IMR-90 (cell line): ENCODE measurements at places on chromosomes 2 and 18. TPM values are rescaled to one million over a fixed set of nuclear protein-coding genes. Genes with fewer than 3 reads are reported as not detected.

ALK gene
- not detected in 2 replicates for total RNA-seq

DNA sequence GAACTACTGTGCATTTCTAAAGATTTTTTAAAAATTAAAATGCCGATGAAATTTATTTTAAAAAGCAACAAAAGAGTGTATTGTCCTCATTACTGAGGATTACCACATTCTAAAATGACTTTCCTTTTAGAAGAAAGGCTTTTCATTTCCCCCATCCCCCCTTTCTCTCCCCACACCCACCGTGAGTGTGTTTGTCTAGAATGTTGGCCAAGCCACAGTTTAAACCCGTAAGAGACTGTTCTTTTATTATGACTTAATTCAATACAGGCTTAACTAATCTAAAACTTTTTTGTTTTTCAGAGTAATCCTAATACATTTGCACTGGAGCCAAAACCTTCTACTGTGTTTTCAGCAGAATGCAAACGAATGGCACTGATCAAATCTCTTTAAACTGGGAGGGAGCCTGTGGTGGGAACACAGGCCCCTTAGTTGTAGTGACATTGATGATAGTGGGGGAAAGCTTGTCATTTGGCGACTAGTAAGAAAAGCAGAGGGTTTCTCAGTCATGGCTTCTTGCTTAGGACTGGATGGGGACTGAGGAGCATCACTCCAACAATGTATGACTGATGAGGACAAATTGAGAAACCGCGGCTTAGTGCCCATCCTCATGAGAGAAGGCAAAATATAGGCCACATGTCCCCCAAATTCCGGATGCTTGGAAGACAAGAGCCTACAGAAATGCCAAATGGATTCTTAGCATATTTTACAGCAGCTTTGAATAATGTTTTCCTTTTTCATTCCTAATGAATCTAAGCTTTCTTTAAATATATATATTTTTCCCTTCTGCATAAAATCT lies 154.0 kb upstream of the SMIM21 start:
- peaks cover 11% of the 10 kb centered on the region for H3K4me1 ChIP-seq
- H3K27me3 ChIP-seq = no peaks in the 10 kb centered on the region
- no peak overlapping the region for H3K4me3 ChIP-seq
- no peak for DNase-seq

DNA sequence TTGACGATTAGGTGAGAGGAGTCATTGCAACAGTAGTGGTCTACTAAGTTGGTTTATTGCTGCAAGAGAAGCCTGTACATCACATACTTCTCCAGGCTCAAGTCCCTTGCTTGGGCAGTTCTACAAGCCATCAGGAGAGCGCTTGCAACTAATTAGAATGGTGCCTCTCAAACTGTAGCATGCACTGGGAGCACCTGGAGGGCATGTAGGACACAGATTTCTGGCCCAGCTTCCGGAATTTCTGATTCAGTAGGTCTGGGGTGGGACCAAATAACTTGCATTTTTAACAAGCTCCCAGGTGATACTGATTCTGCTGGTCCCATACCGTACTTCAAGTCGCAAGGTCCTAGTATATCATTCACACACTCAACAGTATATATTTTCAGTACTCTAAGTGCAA lies 34.5 kb upstream of the CCDC88A start:
- H3K27me3 ChIP-seq = peaks cover 3% of the 10 kb centered on the region; the same call in 1 of the 2 replicates
- no peak overlapping the region for H3K4me3 ChIP-seq
- H3K4me1 ChIP-seq = no peaks in the 10 kb centered on the region
- DNase-seq = no peak
- no peaks in the 10 kb centered on the region for H3K36me3 ChIP-seq

RAB17 gene
- not detected in 2 replicates for total RNA-seq

GRCh38 chr2:31979018-31979417 lies 31.8 kb downstream of the MEMO1 start:
- H3K4me1 ChIP-seq = no peaks in the 10 kb centered on the region; the same call in 1 of the 2 replicates
- no peaks in the 10 kb centered on the region for H3K27me3 ChIP-seq
- H3K36me3 ChIP-seq = no peaks in the 10 kb centered on the region
- no peak for DNase-seq
- H3K27ac ChIP-seq = no peak overlapping the region

FAM237A gene
- not detected in 2 replicates for total RNA-seq

- no peak for DNase-seq
- H3K27ac ChIP-seq = no peak overlapping the region
- no peaks in the 10 kb centered on the region for H3K27me3 ChIP-seq
- H3K4me1 ChIP-seq = no peaks in the 10 kb centered on the region
- H3K4me3 ChIP-seq = no peak overlapping the region
Measured at GRCh38 chr2:16526193-16526592, 139.4 kb downstream of the CYRIA start.

TEX44 gene
- total RNA-seq = not detected in 2 replicates

DNA sequence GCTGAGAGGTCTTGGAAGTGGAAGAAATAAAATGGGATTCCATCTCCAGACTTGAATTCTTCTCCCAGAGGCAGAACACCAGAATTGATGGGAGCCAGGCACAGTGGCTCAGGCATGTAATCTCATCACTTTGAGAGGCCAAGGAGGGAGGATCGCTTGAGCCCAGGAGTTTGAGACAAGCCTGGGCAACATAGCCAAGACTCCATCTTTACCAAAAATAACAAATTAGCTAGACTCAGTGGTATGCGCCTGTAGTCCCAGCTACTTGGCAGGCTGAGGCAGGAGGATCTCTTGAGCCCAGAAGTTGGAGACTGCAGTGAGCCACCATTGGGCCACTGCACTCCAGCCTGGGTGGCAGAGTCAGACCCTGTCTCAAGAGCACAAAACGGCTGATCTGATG lies 144.3 kb downstream of the C1D start:
- peak overlapping the region; percentile 38 for H3K27ac ChIP-seq
- peaks cover 2% of the 10 kb centered on the region for H3K4me1 ChIP-seq
- H3K27me3 ChIP-seq = no peaks in the 10 kb centered on the region
- DNase-seq = no peak
- no peak overlapping the region for H3K4me3 ChIP-seq
- no peaks in the 10 kb centered on the region for H3K36me3 ChIP-seq

CAPN13 gene
- total RNA-seq = not detected in 2 replicates

- peaks cover 9% of the 10 kb centered on the region for H3K4me1 ChIP-seq
- H3K27ac ChIP-seq = no peak overlapping the region
- no peaks in the 10 kb centered on the region for H3K27me3 ChIP-seq
- DNase-seq = peak; percentile 53
Measured at GRCh38 chr2:99448556-99448955, 41.3 kb downstream of the REV1 start.

COL4A4 gene
- 0.28 TPM in 1 of 2 replicates, not detected in the other for total RNA-seq

POMC gene
- total RNA-seq = not detected in 2 replicates
